ENCODE measurements at places on chromosomes 6 and 20.

GRCh38 chr6:39847221-39847620, 55.0 kb downstream of the DAAM2 start:
- DNase-seq, result no peak

GRCh38 chr20:4763261-4763660, 41.6 kb downstream of the PRND start:
- DNase-seq, result no peak

- no peak for DNase-seq
Measured at GRCh38 chr6:40755749-40756452, 168.7 kb upstream of the LRFN2 start.

GRCh38 chr20:56816349-56816748, 187.2 kb downstream of the TFAP2C start:
- DNase-seq, result no peak

- no peak for DNase-seq
Measured at GRCh38 chr6:135811644-135812526, 39.6 kb upstream of the PDE7B start.

Data from esophagus squamous epithelium (tissue), 5 donors.